Effector CD4-positive, alpha-beta T cell (primary cell): ENCODE measurements at places on chromosomes 13 and 19.

GRCh38 chr19:38893341-38893771 is 6.1 kb downstream of the SIRT2 start:
- DNase-seq: no peak

- no peak for DNase-seq
These were observed 451.0 kb upstream of the SLC10A2 start for GRCh38 chr13:103517066-103517767.

DNA sequence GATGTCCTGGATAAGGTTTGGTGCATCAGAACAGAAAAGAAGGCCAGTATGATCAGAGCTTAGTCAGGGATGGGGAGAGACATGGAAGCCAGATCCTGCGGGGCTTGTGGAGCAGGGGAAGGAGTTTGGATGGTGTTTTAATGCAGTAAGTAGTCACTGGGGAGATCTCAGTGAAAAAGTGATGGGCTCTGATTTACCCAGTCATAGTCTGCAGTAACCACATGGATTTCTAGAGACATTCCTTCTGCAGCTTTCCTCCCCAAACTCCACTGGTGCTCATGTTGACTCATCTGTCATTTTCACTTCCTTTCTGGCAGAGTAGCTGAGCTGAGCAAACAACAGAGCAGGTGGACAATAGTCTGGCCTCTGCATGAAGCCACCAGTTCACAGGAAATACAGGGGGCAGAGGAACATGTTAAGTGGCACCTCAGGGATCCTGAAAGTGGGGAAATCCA is 144.1 kb downstream of the DPF1 start:
- no peak for DNase-seq

DNA sequence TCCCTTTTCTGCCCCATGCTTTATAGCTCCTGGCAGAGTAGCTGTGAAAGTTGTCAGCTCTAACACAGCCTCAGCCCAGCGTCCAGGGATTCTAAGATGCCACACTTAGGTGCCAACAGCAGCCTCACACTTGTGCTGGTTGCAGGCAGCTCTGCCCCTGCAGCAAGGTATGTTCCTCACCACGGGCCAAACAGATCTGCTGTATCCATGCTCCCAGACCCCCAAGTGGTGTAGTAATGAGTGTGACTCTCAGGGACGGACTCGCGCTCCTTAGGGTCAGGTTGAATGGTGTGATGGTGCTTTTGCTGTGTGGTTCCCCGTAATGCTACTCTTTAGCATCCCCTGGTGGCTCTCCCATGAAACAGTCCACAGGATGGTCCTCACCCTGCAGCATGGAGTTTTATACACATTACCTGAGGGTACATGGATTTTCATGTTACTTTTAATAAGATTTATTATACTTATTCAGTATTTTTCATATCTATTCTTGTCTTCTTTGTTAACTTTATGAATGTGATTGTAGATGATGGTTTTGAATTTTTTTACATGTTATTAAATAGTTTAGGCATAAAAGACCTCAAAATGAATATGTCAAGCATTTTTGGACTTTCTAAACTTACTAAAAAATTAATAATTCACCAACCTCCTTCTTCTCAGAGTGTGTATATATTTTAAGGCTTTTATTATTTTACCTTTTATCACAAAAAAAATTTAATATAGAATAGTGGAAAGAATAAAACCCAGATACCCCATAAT is 232.5 kb downstream of the SLC7A1 start:
- no peak for DNase-seq

GRCh38 chr13:59638404-59638803 is 525.3 kb downstream of the DIAPH3 start:
- no peak for DNase-seq

- no peak for DNase-seq
These were observed 41.0 kb downstream of the RFX2 start for GRCh38 chr19:6069268-6069791.

- no peak for DNase-seq
These were observed 56.2 kb upstream of the USPL1 start for GRCh38 chr13:30561511-30561910.

GRCh38 chr19:10920781-10921180 is 7.7 kb downstream of the YIPF2 start:
- DNase-seq: no peak

DNA sequence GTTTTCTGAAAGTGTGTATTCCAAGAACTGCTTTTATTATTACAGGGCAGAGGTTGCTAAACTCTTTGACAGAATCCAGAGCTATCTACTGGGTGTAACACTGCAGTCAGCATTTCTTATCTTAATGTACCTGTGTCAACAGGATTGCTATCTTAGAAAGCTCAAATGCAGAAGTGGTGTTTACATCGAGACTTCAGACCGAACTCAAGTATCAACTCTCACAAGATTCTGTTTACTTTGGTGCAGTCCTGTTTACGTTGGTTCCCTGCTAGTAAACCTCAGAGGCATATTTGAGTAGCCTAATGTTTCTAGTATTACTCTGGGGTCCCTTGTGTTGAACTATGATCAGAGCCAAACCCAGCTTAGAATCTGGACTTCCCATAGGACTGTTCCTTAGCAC is 20.5 kb downstream of the SLC15A1 start:
- DNase-seq: no peak

- no peak for DNase-seq
These were observed 393.0 kb downstream of the ITGBL1 start for GRCh38 chr13:101845245-101846020.

DNA sequence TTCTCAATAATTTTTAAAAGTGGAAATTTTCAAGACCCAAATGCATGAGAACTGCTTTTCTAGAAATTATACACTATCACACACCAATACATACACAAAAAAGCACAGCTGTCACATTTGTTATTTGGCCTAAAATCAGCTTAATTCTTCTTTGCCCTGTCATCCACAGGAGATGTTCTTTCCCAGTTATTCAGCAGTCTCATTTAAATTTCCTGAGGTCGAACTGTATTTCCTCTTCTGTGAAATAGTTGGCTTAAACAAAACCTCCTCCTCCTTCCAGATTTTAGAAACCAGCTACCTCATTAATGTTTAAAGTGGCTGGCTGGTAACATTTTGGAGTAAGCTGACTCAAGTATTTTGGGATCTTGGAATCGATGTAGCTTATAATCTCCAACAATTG is 39.1 kb downstream of the SMAD9 start:
- DNase-seq: no peak

- no peak for DNase-seq
These were observed 10.5 kb downstream of the NECTIN2 start for GRCh38 chr19:44856421-44857083.

GRCh38 chr13:30292325-30292724 is 15.0 kb downstream of the KATNAL1 start:
- no peak for DNase-seq

- DNase-seq: peak; percentile 53
These were observed 558 bp upstream of the PPAN start for GRCh38 chr19:10105509-10106099.

DNA sequence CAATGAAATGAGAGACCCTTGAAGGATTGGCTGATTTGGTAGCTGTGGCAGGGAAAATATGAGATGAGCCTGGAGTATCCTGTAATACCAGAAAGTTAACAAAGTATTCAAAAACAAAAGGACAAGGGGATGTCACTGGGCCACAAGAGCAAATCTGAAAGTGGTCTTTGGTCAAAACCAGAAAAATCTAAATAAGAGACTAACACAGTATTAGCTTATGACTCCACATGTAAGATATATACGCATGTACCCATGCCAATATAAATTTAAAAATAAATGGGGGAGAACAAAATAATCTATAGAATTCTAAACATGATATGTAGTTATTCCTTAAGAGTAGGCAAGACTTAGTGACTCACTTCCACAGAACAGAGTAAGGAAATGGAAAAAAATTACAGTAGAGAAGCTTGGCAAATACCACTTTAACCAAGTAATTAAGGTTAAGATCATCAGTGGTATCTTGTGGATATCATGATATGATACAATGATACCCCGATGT is 16.9 kb downstream of the KLF12 start:
- no peak for DNase-seq

DNA sequence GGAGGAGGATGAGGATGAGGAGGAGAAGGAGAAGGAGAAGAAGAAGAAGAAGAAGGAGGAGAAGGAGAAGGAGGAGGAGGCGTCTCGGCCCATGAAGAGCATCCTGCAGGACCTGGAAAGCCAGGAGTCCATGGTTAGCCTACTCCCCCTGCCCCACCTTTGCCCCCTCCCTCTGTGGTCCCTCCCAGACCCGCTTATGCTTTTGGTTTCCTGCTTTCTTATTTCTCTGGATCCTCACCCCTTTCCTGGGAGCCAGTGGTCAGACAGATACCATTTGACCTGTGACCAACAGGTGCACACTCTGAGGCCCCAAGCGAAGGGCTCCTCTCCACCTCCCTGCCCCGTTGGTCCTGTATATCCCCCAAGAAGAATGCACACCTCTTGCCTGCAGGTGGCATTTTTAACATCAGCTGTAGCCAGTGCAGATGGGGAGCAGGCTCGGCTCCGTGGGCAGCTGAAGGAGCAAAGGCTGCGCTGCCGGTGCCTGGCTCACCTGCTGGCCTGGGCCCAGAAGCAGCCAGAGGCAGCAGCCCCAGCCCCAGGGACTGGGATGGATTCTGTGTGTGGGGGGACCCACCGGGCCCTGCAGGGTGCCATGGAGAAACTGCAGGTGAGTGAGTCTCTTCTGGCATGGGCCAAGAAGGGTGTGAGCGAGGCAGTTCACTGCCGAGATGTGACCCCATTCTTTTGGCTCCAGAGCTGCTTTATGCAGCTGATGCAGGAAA is 32.1 kb upstream of the ZNF492 start:
- no peak for DNase-seq

DNA sequence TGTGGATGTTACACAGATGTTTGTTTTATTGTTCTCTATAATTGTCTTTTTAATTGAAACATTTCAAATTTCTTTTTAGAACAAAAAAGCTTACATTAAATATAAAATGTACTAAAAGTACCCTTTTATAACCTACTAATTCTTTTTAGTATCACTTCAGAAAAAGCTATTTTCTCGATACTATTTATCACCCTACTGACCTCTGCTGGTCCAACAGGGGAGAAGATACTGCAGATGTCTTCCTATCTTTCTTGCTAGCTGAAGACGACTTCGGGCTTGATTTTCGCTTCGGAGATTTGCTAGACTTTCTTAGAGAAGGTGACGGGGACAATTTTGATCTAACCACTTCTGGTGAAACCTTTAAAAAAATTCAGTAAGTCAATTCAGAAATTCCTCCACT is 42.4 kb downstream of the ZC3H13 start:
- DNase-seq: no peak

DNA sequence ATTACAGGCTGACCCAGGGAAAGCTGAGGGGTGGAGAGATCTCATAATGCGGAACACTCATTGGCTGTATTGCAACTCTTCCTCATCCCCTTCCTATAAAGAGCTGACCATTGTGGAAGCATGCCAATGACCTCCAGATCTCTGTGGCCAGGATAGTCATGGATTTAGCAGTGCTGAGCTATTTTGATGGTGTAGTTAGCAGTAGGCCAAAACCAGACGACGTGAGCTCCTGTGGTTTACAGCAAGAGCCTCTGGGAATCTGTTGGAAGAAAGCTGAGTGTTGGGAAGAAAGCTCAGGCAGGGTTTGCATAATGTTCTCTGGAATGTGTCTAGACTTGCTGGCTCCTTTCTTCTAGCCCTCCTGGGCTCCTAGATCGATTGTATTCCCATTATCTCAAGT is 187.5 kb upstream of the GPC6 start:
- DNase-seq: no peak

GRCh38 chr13:79631051-79631659 is 150.2 kb downstream of the NDFIP2 start:
- no peak for DNase-seq

- DNase-seq: no peak
These were observed 50.8 kb downstream of the ATP11A start for GRCh38 chr13:112740502-112741131.

GRCh38 chr13:59211606-59212005 is 952.1 kb downstream of the DIAPH3 start:
- DNase-seq: no peak

- DNase-seq: no peak
These were observed 2812.6 kb downstream of the PCDH9 start for GRCh38 chr13:64417581-64417980.

- DNase-seq: no peak
These were observed 93.8 kb upstream of the ARHGEF7 start for GRCh38 chr13:111021270-111021669.

DNA sequence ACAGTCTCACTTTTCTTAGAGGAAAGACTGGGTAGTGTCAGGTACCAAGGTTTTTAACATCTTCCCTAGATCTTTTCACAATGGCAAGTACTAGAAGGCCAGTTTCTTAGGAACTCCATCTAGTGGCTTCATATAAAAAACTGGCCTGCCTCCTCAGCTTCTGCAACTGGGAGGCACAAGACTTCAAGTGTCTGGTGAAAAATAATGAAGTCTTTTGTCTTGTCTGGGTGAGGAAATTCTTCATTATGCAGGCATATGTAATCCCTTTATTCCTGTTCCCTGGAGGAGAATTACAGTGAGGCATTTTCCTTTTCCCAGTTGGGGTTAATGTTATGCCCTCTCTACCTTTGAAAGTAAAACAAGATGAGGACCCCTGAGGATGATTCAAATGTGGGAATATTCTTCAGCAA is 300.5 kb downstream of the NALCN start:
- DNase-seq: no peak

DNA sequence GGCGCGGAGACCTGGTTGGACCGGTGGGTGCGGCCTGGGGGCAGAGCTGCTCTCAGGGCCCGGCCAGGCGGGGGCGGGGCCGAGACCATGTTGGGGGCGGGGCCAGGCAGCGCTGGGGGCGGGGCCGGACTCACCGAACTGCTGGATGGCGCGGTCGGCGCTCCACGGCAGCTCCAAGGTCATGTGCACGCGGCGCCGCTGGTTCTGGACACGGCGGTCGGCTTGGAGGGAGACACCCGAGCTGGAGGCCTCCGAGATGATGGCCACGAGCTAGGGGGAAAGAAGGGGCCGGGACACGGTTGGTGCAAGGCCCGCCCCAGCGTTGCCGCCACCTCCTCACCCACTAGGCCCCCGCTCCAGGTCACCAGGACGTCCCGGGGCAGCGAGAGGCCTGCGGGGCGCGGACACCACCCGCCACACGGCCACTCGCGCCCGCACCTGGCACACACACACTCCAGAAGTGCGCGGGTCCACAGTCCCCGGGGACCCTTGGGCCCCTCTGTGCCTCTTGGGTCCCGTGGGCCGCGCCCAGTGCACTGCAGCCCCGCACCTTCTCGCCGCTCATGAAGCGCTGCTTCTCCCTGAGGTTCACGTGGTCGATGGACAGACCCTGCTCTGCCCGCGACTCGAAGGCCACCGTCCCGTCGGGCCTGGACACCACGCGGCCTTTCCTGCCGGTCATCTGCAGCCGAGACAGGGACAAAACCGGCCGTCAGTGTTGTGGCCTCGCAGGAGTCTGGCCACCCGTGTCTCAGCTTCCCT is 8.7 kb downstream of the GPX4 start:
- no peak for DNase-seq

GRCh38 chr13:34857558-34858325 is 84.3 kb upstream of the NBEA start:
- no peak for DNase-seq

- no peak for DNase-seq
These were observed 27.9 kb downstream of the PAN3 start for GRCh38 chr13:28166257-28166656.

DNA sequence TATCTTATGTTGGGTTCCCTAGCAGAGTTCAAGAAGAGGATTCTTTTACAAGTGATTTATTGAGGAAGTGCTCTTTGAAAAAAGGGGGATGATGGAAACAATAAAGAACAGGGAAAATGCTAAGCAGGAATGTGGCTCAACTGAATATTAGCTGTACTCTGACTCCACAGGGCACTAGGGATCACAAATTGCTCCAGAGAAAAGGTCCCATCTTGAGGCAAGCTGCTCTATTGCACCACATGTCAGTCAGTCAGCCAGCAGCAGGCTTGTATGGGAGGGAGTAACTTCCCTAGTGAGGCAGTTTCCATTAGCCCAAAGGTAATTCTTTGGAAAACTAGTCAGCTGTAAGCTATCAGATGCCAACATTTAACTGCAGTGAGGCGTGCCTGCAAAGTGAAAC is 73.3 kb upstream of the FNDC3A start:
- no peak for DNase-seq
